ENCODE measurements at places on chromosomes 4 and X.

- no peak for DNase-seq
These were observed 153.9 kb downstream of the SPANXN3 start for GRCh38 chrX:143363419-143363818.

DNA sequence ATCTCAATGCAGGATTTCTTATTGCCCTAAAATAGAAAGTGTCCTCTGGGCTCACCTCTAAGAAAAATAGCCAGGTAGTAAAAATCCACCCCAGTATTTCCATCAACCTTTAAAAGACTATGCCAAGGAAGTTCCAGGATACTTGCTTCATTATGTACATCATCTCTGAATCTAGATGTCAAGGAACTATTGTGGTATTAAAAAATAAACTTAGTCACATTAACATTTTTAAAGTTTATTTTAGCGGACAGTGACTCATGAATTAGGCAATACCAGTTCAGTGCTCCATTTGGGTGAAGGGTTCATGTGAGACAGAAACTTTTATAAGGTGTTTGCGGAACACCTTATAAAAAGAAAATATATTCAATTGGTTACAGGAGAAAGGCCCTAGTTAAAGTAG, 209.2 kb downstream of the ADAM29 start:
- DNase-seq, result peak; percentile 85

- no peak for DNase-seq
These were observed 276.4 kb upstream of the BOD1L1 start for GRCh38 chr4:13903901-13904300.

DNA sequence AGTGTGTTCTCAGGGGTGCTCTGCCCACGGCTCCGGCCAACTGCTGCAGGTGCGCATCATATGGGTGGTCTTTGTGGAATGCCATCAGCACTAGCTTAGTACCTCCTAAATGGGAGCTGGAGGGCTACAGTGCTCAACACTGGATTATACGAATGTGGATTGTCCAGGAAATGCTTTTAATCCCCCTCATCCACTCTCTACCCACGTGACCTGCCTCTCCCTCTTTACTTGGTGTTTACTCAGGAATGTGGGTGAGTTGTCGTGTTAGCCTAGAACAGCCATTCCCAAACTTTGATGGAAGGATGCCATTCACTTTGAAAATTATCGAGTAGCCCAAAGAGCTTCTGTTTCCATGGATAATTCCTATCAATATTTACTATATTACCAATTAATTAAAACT, 150.8 kb downstream of the PTTG2 start:
- DNase-seq, result no peak

DNA sequence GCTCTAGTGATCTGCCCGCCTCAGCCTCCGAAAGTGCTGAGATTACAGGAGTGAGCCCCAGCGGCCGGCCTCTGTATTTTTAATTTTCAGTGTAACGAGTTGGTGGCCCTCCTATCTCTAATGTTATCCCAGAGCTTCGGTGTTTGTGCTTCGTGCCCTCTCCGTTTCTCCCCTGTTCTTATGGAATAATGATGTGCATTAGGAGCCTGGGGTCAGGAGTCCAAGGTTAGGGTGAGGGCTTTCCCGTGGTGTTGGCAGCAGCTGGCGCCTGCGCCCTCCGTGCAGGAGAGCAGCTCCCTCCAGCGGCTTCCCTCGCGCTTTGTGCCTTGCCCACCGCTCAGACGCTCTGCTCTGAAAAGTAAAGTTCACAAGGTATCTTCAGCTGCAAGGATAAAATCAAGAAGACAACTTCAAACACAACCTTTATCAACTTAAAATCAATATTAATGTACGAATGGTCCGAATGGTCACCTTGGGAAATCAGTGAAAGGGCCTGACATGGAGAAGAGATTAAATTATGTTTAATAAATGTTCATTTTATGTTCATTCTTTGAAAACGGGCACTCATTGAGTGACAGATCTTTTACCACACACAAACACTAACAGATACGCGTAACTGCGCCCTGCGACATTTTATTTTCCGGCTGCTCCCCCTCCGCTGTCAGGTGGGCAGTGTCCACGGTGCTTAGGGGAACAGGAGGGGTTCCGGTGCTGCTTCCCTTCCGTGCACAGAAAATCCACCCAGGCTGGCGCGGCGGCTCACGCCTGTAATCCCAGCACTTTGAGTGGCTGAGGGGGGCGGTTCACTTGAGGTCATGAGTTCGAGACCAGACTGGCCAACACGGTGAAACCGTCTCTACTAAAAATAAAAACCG, 62.4 kb downstream of the TRAPPC11 start:
- DNase-seq, result peak; percentile 22

- DNase-seq, result peak; percentile 61
These were observed 7.0 kb downstream of the NPY5R start for GRCh38 chr4:163350672-163351071.

GRCh38 chrX:120147537-120147936, 10.9 kb upstream of the RHOXF2 start:
- DNase-seq, result no peak

GRCh38 chr4:105627620-105628019, 75.2 kb downstream of the ARHGEF38 start:
- no peak for DNase-seq

- DNase-seq, result peak; percentile 70
These were observed 150.4 kb downstream of the MGST2 start for GRCh38 chr4:139815778-139816601.

- DNase-seq, result no peak
These were observed 136.0 kb downstream of the GABRG1 start for GRCh38 chr4:45987858-45988257.

DNA sequence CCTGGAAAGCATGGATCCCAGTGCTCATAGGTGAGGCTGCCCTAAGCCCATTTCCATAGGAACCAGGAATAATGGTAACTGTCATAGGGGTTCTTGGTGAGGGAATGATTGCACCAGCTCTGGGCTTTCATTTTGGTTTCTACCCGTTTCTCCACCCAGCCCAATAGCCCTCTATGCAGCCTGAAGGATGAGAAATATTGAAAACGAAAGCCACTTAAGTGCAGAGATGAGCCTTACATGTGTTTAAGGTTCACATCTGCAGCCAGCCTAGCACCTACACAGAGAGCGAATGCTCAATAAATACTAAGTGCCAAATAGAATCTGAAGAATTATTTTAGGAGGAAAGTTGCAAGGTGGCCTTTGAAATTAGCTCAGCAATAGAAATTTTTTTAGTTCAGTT, 60.4 kb downstream of the MCF2 start:
- DNase-seq, result no peak

GRCh38 chr4:169279108-169279507, 8.4 kb upstream of the SH3RF1 start:
- DNase-seq, result no peak

GRCh38 chrX:129561453-129561852, 21.4 kb downstream of the OCRL start:
- no peak for DNase-seq

- DNase-seq, result no peak
These were observed 55.9 kb upstream of the ANTXR2 start for GRCh38 chr4:80128941-80129340.

- no peak for DNase-seq
These were observed 152.3 kb downstream of the ADAM29 start for GRCh38 chr4:175070444-175070843.

GRCh38 chr4:140118931-140119640, 34.9 kb downstream of the MAML3 start:
- DNase-seq, result no peak

- DNase-seq, result no peak
These were observed 124.4 kb downstream of the CHRDL1 start for GRCh38 chrX:110671068-110671803.

DNA sequence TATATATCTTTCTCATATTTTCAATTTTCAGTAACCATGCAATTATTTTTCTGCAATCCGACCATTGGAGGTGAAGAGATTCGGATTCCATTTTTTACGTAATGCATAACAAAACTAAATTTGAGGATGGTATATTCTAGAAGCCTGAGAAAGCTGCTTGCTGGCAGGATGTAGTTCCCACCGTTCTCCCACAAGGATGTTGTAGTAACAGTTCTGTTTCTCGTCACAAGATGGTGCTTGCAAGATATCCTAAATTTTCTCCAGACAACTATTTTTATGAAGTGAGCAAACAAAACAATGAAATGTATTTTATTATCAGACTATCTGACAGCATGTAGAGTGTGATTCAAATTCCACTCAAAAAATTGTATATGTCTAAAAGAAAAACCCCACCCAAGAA, 10.7 kb downstream of the PWWP3B start:
- no peak for DNase-seq

DNA sequence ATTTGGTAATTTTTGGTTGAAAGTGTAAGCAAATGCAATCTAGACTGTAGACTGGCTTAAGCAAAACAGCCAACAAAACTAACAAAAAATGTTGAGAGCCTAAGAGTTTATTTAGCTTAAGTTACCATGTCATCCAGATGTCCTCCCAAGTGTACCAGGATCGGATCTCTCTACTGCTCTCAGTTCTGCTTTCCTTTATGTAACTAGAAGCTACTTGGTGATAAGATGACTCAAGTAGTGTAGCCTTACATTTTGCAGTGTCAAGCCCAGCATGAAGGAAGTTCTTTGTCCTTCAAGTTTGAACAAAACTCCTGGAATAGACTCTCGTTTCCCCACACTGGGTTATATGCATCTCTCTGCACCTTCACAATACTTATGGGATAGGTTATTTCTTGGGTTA, 1500.0 kb downstream of the STIM2 start:
- DNase-seq, result peak; percentile 29

GRCh38 chr4:90979556-90979955, 852.4 kb downstream of the CCSER1 start:
- DNase-seq, result no peak

- DNase-seq, result no peak
These were observed 120.5 kb downstream of the ENPP6 start for GRCh38 chr4:184097241-184097605.

DNA sequence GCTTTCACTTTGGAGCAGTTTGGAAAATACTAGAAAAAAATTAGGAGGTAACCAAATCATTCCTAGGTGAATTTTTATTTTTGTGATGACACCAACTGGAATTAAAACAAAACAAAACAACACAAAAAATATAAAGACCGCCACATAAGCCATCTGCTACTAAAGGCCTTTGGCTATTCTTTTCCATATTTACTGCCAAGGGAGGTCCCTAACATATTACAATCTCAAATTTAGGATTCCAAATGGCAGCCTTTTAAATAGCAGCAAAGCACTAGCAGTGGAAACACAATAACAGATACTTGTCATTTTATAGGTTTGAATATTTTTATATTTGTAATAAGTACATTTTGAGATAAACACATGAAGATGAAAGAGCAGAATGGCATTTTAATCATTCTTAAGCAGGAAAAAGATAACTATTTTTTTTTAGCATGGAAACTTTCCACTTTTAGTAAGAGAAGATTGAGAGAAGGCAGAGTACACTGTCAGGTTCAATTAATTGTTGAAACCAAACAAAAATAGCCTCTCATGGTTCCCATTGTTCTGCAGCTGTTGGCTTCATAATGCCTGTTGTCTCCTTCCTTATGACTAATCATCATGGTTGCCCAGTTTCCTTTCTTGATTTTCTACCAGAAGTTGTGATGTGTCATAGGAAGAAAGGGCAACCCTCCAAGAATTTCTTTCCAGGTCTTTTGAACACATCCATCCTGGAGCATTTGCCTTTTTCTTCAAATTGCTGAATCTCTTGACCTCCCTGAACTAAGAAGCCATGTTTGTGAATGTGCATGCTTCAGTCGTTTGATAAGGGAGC, 219.0 kb upstream of the EMCN start:
- DNase-seq, result peak; percentile 87

- DNase-seq, result no peak
These were observed 146.1 kb downstream of the DCTD start for GRCh38 chr4:182770996-182771514.

DNA sequence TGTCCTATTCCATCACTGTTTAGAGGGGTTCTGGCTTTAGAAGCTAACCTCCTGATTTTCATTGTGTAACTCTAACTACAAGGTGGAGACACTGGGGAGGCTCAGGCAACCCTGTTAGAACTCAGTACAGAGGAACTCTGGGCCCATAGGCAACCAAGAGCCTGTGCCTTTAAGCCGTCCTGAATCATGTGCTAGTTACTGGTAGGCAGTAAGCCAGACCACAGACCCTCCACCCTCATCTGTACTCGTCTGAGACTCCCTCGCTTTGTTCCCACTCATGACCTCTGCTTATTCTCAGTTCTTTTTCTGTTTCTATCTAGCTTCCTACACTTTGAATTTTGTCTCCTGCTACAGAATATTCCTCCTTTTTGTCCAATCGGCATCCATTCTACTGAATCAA, 31.4 kb downstream of the TBC1D1 start:
- peak; percentile 13 for DNase-seq

DNA sequence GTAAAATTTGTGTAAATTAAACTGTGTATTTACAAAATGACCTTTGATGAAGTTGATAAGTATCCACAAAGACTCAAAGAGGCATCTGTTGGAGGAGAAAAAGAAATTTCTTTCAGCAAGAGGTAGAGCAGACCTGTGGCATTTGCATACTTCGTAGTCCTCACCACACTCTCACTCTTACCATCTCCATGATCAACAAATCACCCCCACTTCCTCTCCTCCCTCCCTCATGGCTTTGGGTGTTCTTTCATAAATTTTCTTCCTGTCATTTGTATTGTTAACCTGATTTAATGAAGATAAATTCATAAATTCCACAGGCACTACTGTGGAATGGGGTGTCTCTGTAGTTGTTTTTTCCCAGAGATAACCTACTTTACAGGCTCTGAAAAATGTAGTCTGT, 366.5 kb downstream of the ZNF674 start:
- no peak for DNase-seq

GRCh38 chr4:155885666-155886065, 17.8 kb upstream of the TDO2 start:
- no peak for DNase-seq

DNA sequence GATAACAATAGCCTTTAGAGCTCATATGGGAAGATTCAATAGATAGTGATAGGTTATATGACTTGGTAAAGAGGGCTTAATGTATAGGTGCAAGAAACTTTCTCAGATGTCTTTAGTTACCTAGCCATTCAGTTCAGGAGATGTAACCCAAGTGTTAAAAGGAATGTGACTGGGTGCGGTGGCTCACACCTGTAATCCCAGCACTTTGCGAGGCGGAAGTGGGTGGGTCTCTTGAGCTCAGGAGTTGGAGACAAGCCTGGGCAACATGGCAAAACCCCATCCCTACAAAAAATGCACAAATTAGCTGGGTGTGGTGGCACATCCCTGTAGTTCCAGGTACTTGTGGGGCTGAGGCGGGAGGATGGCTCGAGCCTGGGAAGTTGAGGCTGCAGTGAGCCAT, 7.9 kb downstream of the TET2 start:
- peak; percentile 77 for DNase-seq

- no peak for DNase-seq
These were observed 477.1 kb upstream of the TENM3 start for GRCh38 chr4:181766061-181766548.

GRCh38 chr4:186260117-186260503, 5.9 kb upstream of the F11 start:
- no peak for DNase-seq

GRCh38 chr4:109321232-109321631, 18.8 kb upstream of the COL25A1 start:
- DNase-seq, result no peak

DNA sequence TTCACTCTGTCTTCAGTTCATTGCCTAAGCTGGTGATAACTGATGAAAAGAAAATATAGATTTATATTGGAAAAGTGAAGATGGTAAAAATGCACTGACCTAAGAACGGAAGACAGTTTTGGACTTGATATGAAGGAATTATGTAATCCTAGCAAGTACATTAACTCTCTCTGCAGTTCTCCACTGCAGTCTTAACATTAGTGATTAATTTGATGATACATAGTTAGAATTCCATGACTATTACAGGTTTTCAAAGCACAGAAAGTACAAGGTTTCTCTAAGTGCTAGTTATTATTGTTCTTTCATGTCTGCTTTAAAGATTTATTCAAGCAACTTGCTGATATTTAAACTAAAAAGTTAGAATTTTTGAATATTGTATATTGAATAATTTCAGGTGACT, 1591.7 kb upstream of the ADGRL3 start:
- no peak for DNase-seq
